ENCODE measurements at places on chromosomes 2 and 18. TPM values are rescaled to one million over a fixed set of nuclear protein-coding genes. Genes with fewer than 3 reads are reported as not detected.

Gene ST8SIA5
- total RNA-seq: not detected

- ATAC-seq: no peak
Observed at GRCh38 chr2:45233301-45233700, 224.0 kb upstream of the SIX2 start.

DNA sequence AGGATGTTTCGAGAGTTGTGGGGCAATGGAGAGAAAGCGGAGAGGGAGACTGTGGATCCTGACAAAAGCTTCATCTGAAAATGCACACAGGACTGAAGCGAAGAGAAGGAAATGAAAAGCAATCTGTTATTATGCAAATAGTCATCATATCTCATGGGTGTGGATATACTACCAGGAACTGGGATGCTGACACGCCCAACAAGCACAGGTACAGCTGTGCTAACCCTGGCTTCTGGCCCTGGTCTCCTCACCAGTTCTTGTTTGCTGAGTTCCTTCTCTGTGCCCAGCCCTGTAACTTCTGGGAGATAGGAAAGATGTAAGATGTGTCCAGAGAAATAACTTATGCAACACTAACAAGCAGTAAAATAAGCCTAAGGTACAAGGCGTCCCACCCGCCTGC is 358.8 kb downstream of the CMPK2 start:
- no peak for ATAC-seq

- peak; percentile 85 for ATAC-seq
Observed at GRCh38 chr2:180728928-180729559, 251.4 kb upstream of the UBE2E3 start.

Gene ALPG
- not detected for total RNA-seq

Gene PPP4R1
- total RNA-seq: 164 TPM

Gene CNTNAP5
- total RNA-seq: not detected

Gene HYCC2
- 16.7 TPM for total RNA-seq

GRCh38 chr2:9473985-9474360 is 378 bp upstream of the IAH1 start:
- ATAC-seq: peak; percentile 57

DNA sequence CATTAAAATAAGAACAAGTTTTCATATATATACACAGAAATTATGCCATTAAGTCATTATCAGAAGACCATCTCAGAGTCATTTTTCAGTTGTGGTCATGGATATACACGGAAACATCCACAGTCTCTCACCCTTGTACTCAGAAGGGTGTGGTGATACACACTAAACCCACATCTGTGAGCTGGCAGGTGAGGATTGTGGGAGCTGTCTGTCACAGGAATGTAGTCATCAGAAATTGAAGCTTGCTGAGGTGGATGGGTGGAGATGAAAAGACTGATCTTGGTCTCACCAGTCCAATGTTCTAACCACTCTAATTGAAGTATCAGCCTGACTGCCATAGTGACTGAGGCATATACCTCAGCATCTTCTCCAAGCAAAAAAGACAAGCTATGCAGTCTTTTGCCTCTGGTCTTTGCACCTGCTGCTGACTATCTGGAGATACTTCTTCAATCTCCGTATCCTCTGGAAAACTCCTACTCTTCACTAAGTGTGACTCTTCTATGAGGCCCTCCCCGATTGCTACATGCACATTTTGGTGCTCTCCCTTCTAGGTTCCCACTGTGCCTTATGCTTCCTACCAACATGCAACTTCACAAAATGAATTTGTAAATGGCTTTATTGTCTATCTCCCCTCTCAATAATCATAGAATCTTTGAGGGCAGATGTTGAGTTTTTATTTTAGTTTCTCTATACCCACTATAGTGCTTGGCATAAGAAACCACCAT is 232.8 kb downstream of the DYM start:
- peak; percentile 94 for ATAC-seq
